ENCODE measurements at places on chromosomes 6 and 20.

- no peak for DNase-seq
Observed at GRCh38 chr20:19114410-19114809, 98.0 kb upstream of the SLC24A3 start.

- DNase-seq: no peak
Observed at GRCh38 chr6:150962436-150962835, 96.9 kb downstream of the MTHFD1L start.

GRCh38 chr6:154956771-154957522 lies 38.2 kb upstream of the TIAM2 start:
- DNase-seq: no peak

DNA sequence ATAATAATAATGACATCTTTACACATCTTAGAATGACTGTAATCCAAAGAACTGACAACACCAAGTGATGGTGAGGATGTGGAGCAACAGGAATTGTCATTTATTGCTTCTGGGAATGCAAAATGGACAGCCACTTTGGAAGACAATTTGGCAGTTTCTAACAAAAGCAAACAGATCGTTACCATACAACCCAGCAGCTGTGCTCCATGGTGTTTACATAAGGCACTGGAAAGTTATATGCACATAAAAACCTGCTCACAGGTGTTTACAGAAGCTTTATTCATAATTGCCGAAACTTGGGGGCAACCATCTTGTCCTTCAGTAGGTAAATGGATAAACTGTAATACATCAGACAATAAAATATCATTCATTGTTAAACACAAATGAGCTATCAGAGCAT lies 18.3 kb upstream of the ASF1A start:
- no peak for DNase-seq

DNA sequence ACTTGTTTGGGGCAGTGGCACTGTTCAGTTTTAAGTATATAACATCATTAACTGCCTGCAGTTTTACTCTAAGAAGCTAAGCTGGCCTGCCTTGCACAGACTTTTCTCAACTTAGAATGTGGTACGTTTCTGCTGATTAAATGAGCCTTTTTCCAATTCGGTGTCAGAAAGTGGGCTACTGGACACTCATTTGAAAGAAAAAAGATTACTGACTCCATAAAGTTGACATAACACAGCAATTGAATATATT lies 2.1 kb downstream of the ZMYND8 start:
- DNase-seq: peak; percentile 75

DNA sequence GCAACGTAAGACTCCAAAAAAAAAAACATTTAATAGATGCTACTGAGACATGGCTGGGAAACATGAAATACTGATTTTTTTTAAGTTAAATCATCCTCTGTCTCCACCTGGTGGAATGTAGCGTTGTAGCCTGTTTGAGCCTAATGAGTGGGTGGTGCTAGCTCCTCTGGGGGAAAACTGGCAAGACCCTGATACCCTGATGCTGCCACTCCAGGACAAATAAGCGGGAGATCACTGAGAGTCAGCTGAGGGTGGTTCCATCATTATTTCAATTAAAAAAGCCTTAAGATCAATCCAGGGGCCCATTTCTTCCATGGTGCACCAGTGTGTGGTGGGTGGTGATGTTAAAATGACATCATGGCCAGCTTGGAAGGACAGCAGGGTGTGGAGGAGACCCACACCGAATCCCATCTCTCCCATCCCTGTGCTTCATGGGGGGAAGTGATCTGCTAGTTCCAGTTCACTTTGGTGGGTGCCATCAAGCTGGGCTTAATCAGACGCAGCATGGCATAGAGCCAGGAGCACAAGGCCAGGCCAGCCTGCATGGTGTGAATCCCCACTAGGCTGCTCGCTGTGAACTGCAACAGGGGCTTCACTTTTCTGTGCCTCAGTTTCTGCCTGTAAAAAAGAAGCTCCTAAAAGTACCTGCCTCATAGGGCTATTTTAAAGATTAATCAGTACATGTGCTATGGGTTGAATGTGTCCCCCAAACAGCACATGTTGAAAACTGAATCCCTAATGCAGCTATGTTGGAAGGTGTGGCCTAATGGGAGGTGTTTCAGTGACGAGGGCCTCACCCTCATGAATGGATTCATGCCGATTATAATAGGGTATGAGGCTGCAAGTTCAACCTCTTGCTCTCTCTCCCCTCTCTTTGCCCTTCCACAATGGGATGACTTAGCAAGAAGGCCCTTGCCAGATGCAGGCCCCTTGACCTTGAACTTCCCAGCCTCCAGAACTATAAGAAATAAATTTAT lies 13.0 kb upstream of the MRPS10 start:
- DNase-seq: no peak

DNA sequence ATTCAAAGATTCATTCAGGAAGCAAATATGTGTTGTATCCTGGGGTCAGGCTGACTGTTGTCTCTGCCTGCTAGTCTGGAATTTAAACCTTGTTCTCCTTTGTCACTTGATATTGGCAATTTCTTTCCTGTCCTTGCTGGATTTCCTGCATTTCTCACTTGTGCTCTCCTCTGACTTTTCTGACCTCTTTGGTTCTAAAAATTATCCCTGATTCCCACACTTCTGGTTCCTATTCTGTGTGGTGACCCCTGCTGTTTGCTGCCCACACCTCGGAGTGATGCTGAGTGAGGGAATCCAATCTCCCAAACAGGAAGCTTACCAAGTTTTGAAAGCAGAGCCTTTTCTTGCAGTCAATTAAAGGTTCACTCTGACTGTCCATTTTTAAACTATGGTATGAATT lies 345.3 kb downstream of the CDKAL1 start:
- DNase-seq: no peak

DNA sequence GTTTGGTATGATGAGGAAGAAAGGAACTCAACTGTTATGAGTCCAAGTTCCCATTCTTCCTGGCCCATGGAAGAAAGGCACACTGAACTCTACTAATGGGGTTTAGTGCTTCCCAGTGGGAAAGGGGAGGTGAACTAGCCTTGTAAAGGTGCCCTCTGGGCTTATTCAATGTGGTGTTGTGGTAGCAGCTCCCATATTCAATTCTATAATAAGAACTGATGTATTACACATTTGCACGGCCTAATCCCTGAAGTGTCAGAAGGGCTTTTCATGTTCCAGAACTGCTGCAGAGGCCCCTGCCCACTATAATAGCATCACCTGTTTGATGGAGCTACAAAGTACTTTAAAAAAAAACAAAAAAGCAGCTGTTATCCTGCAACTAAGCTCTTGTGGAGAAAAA lies 17.1 kb downstream of the PRKN start:
- no peak for DNase-seq

DNA sequence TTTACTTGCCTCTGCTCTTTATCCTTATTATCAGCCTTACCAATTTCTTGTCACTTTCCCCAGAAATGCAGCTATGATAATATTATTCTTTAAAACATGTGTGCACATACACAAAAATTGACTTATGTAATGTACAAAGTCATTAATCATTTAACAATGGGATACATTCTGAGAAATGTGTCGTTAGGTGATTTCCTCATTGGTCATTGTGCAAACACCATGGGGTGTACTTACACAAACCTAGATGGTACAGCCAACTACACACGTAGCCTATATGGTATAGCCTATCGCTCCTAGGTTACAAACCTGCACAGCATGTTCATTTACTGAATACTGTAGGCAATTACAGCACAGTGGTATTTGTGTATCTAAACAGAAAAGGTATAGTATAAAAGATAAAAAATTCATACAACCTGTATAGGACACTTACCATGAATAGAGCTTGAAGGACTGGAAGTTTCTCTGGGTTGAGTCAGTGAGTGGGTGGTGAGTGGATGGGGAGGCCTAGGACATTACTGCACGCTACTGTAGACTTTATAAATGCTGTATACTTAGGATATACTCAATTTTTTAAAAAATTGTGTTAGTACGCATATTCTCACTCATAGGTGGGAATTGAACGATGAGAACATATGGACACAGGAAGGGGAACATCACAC lies 56.9 kb downstream of the HIVEP1 start:
- DNase-seq: no peak

- no peak for DNase-seq
Observed at GRCh38 chr20:47762699-47763268, 22.5 kb downstream of the SULF2 start.

DNA sequence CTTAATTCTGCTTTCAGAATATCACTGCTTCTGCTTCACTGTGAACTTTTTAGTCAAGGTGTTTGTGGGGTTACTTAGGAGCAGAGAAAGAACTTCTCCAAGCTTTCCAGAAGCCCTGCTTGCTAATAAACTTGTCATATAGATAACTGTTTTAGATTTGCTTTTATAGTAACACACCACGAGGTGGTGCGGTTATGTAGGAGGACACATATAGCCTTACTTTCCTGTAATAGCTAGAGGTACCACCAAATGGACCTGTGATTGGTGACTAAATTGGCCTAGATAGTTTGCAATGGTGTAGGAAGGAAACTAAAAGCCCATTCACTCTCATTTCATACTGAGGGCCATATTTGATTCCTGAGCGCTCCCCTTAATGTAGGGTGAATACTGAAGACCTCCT lies 52.3 kb upstream of the BCLAF1 start:
- no peak for DNase-seq

GRCh38 chr6:41586252-41587007 lies 40.2 kb downstream of the FOXP4 start:
- no peak for DNase-seq

- peak; percentile 67 for DNase-seq
Observed at GRCh38 chr20:5222919-5223634, 93.7 kb downstream of the PROKR2 start.

GRCh38 chr6:135811644-135812526 lies 39.6 kb upstream of the PDE7B start:
- DNase-seq: no peak

DNA sequence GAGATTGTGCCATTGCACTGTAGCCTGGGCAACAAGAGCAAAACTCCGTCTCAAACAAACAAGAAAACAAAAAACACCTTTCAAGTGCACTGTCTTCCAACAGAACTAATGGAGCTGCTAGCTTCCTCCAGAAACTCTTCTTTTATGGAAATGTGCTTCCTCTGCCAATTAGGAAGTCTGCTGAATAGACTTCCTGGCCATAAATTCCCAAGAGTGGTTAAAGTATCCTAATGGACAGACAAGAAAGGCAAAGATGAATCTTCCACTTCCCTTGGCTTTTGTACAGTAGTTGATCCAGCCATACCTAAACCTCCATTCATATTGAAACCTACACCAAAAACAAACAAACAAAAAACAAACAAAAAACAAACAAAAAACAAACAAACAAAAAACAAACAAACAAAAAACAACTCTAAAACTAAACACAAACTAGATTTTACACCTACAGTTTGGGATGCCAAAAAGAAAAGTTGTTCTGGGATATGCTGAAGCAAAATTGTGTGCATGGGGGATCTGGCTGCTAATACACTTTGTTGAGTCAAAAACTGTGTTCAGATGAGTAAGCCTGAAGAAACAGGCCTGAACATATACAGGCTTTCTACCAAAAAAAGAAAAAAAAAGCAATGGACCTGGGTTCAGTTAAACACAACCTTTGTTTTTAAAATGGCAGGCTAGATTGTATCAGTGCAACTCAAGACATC lies 59.8 kb upstream of the CARMIL1 start:
- DNase-seq: no peak

- no peak for DNase-seq
Observed at GRCh38 chr6:20154753-20155152, 57.5 kb downstream of the MBOAT1 start.

DNA sequence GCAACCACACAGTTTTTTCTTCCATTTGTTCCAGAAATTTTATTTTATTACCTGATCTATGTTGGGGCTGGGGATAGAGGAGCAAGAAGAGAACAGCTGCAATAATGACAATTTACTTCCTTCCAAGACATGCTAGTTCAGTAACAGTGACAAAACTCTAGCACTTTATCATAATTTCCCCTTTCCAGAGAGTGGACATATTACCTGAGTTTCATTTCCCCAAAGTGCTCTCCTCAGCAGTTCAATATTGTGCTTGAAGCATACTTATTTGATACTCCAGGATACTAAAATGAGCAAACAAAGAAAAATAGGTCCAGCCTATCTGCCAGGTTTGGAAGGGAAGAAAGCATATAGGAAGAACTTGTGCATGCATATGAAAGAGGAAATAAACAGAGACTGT lies 157.7 kb downstream of the ID4 start:
- no peak for DNase-seq

- no peak for DNase-seq
Observed at GRCh38 chr6:85673198-85674139, 30.8 kb upstream of the SYNCRIP start.

GRCh38 chr6:14709066-14709670 lies 536.7 kb upstream of the JARID2 start:
- no peak for DNase-seq

GRCh38 chr20:36219671-36220220 lies 16.5 kb upstream of the AAR2 start:
- no peak for DNase-seq

GRCh38 chr6:15330174-15330944 lies 84.5 kb downstream of the JARID2 start:
- DNase-seq: peak; percentile 52

- no peak for DNase-seq
Observed at GRCh38 chr6:169805242-169805838, 53.9 kb downstream of the ERMARD start.

DNA sequence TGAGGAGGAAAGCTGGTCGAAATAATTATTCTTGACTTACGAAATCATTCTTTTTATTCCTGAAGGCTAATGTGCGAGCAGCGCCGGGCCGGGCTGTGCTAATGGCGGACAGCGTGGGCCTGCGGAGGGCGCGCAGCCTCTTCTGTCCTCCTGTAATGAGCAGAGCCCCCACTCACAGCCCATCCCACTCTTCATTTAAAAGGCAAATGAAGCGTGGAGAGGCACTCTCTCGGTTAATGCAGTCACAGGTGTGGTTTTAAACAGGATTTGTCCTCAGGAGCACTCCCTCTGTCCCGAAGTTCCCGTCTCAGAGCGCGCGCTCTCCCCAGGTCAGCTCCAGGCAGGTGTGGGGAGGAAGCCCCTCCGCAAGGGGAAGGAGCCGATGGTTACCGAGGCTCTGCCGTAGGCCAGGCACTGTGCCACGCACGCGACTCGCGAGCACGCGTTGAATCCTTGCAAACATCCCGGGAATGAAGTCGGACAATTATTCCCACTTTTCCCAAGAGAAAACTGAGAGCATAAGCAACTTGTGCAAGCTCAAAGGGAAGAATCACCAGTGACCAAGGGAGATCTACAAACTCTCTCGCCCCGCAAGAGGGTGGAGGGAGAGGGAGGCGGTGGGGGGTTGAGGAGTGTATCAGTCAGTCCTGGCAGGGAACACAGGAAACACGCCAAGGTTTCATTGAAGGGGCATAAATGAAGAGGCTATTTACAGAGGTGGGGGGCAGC lies 35.5 kb upstream of the ZFAND3 start:
- no peak for DNase-seq

DNA sequence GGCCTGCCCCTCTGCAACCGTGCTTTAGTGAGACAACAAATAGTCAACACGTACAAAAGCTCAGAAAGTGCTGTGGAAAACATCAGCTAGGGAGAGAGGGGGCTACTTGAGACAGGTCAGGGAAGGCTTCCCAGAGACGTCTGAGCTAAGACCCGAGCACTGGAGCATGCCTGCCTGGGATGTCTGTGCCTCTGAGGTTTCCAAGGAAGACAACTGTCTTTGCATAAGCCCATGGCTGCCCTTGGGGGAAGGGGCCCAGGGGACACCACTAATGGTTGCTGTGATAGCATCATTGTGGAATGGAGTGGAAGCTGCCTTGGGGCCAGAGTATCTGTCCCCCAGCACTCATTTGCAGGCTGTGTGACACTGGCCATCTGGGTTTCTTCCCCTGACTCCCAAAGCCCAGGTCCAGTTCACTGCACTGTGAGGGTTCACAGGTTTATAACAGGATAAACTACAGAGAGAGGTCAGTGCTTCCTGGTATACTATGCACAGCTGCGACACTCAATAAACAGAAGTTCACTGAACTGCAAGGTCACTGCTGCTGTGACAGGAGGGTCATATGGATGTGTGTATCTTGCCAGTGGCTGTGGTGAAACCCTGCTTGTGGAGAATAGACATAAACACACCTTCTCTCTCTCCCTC lies 1.5 kb upstream of the ARFGEF2 start:
- no peak for DNase-seq

Data from hematopoietic multipotent progenitor cell treated with erythropoietin and hydrocortisone succinate and interleukin-3 and kit ligand, for 17 days (in vitro differentiated cells).